ENCODE measurements at places on chromosomes 5 and 9.

GRCh38 chr5:161094411-161094810 is 242.4 kb upstream of the ATP10B start:
- no peak for DNase-seq

DNA sequence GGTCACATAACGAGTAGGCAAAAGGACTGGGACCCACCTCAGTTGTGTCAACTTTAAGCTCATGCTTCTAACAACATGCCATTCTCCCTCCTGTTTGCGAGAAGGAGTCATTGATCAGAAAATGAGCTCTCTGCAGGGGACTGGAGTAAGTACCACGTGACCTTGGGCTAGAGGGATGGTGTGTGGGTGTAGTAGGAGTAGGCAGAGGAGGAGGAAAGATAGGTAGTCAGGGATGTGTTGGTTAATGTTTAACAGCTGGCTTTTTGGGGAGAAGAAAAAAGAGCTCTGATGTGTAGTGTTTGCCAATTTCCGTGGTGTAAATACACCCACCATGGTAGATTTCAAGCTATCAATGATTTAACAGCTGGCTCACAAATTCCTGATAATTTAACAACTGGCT is 160.3 kb upstream of the TBC1D2 start:
- DNase-seq, result no peak

GRCh38 chr5:1164696-1165630 is 36.4 kb upstream of the SLC6A19 start:
- no peak for DNase-seq

- DNase-seq, result no peak
Measured at GRCh38 chr5:4206127-4206526, 610.5 kb downstream of the IRX1 start.

GRCh38 chr5:178399701-178400095 is 167.1 kb upstream of the PHYKPL start:
- DNase-seq, result no peak

GRCh38 chr9:1875921-1876448 is 139.2 kb upstream of the SMARCA2 start:
- DNase-seq, result no peak

GRCh38 chr5:2874099-2874498 is 122.6 kb upstream of the IRX2 start:
- no peak for DNase-seq

- no peak for DNase-seq
Measured at GRCh38 chr5:31021181-31021624, 172.3 kb upstream of the CDH6 start.

GRCh38 chr5:32802764-32803163 is 91.6 kb downstream of the NPR3 start:
- no peak for DNase-seq

- DNase-seq, result no peak
Measured at GRCh38 chr9:106970219-106970975, 107.4 kb downstream of the ZNF462 start.

Data from NT2/D1 (cell line).